Cardiac septum (tissue), 1 donor: ENCODE measurements at places on chromosomes 5 and 9.

DNA sequence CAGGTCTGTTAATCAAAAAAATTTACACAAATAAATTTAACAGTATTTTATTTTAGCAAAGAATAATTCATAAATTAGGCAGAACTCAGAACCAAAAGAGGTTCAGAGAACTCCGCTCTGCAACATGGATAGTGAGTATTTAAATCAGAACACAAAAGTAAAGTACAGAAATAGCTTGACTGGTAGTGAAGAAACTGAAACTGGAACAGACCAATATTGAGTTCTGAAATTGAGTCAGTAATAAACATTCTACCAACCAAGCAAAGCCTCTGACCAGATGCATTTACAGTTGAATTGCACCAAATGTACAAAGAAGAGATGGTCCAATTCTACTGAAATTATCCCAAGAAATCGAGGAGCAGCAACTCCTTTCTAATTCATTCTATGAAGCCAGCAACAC is 1542.8 kb downstream of the EFNA5 start:
- DNase-seq = no peak

DNA sequence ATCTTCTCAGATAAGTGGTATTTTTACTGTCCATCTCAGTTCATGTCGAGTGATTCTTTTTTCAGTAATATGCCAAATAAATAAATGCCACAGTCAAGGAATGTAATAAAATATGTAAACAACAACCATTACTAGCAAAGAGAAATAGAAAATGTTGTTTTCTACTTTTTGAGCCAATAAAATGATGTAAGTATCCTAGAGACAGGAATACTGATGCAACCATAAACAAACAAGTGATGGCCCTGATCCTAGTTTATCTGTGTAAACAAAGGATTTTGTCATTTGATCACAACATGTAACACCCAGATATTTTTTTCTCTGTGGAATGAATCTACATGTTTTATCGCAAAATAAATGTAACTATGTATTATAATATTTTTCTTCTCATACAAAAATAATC is 1852.8 kb downstream of the EFNA5 start:
- DNase-seq = no peak

GRCh38 chr5:172603251-172603806 is 37.7 kb upstream of the NEURL1B start:
- peak; percentile 75 for DNase-seq

DNA sequence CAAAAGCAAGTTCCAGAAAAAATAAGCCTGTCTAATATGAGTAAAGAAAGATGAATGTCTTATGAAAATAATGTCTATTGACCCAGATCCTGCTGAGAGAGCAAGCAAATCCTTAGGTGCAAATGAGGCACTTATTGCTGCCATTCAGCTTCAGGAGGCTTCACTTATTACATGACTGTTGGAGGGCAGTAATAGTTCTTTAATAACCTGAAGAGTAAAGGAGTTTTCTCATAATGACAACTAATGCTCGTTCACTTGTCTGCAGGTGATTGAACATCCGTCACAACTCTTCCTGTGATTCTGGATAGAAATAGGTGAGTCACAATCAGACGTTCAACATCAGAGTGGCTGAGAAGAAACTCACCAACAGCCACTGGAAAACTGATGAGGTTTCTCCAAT is 58.3 kb downstream of the SPOCK1 start:
- DNase-seq = no peak
